ENCODE measurements at places on chromosomes 5 and 9. TPM values are rescaled to one million over a fixed set of nuclear protein-coding genes. Genes with fewer than 3 reads are reported as not detected.

PCSK1 gene
- 4.0 TPM for total RNA-seq

NSMF gene
- 26.2 TPM for total RNA-seq

DNA sequence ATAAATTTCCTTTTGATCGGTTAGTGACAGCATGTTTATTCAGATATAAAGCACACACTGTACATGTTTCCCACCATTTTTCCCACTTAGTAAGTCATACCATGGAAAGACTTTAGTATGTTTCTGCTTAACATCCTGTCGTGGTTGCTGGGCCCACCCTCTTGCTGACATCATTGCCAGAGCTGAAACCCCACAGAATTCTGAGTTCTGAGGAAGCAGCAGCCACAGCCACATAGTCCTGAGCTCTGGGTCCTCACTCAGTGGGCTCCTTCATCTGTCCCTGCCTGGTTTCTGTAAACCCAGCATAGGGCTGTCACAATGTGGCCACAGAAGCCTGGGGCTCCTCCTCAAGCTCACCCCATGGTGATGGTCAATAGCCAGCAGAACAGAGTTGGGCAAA is 441.5 kb downstream of the ENC1 start:
- no peak for DNase-seq

DNA sequence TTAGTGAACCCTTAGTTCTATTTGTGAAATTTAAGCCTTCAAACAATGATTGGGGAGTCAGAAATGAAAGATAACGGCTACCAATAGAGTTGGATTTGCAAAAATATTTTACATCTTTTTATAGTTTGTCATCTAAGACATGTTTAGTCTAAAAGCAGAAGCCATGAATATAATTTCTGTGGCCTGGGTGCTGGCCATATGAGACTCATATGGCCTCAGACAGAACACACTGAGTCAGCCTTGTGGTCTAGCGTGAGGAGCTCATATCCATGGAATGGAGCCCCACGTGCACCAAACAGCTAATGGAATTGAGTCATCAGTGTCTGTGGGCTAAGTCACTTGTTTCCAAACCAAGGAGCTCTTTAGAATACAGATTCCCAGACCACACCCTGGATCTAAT is 240.7 kb upstream of the NREP start:
- DNase-seq = no peak

- no peak for DNase-seq
These were observed 27.9 kb downstream of the ERCC6L2 start for GRCh38 chr9:95903398-95903797.

DNA sequence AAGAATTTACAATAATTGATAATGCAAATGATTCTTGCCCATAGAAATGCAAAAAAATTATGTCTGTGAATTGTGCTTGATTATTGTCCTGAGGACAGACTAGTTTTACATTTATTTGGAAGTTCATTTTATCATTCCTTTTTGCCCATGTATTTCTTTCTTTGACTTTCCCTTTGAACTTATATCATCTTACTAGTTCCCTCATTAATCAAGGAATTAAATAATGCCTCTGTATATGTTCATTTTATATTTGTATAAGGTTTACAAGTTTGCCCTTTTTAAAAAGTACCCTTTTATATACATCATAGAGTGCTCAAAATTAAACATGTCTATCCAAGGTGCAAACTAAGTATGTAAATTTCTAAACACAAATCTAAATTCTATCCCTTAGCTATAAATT is 501.6 kb downstream of the NTRK2 start:
- no peak for DNase-seq
